ENCODE measurements at places on chromosomes 5 and 9.

DNA sequence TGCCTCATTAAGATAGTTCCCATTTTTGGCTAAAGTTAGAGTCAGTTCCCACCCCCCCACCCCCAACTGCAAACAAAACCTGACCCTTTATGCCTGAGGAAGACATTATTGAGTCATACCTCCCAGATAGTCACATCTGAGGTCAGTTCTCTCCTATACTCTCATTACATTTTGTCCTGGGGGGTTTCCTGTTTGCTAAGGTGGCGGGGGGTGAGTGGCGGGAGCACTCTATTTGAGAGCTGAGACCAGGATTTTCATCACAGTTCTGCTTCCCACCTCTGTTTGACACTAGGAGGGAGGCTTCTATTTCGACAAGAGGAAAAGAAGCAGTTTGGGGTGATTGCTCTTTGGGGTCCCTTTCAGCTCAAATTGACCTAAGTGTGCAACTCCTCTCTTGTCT lies 59.4 kb upstream of the ICE1 start:
- DNase-seq, result no peak

- no peak for DNase-seq
Observed at GRCh38 chr9:80125731-80126264, 554.0 kb downstream of the TLE4 start.

- no peak for DNase-seq
Observed at GRCh38 chr5:28156981-28157380, 1118.6 kb upstream of the CDH9 start.

GRCh38 chr5:35694481-35694880 lies 76.8 kb downstream of the SPEF2 start:
- no peak for DNase-seq

DNA sequence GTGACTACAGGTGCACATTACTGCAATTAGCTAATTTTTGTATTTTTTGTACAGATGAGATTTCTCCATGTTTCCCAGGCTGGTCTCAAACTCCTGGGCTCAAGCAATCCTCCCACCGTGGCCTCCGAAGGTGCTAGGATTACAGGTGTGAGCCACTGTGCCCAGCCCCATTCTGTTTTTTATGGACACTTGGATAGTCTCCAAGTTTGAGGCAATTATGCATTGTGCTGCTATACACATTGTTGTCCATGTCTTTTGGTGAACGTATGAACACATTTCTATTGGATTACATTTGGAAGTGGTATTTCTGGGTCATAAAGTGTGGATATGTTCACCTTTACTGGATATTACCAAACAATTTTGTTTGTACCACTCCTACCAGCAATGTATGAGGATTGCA lies 22.4 kb upstream of the PLPP1 start:
- no peak for DNase-seq

- DNase-seq, result no peak
Observed at GRCh38 chr5:15594977-15595568, 95.1 kb downstream of the FBXL7 start.

DNA sequence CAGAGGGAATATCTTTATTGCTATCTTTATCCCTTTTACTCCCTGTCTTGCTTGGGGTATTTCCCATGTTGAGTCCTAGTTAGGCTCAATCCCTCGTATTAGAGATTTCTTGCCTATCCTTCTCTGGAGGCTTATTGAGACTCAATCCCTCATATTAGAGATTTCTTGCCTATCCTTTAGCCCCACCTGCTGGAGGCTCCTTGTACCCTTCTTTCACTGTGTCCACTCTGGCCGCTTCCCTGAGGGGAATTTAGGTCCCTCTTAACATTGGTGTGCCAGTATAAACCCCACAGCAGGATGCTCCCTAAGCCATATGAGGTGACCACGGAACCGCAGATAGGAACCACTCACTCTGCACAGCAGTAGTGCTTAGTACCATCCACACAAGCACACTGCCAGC lies 110.7 kb upstream of the MAMDC2 start:
- no peak for DNase-seq

GRCh38 chr9:91212596-91213243 lies 149.0 kb downstream of the AUH start:
- DNase-seq, result no peak

DNA sequence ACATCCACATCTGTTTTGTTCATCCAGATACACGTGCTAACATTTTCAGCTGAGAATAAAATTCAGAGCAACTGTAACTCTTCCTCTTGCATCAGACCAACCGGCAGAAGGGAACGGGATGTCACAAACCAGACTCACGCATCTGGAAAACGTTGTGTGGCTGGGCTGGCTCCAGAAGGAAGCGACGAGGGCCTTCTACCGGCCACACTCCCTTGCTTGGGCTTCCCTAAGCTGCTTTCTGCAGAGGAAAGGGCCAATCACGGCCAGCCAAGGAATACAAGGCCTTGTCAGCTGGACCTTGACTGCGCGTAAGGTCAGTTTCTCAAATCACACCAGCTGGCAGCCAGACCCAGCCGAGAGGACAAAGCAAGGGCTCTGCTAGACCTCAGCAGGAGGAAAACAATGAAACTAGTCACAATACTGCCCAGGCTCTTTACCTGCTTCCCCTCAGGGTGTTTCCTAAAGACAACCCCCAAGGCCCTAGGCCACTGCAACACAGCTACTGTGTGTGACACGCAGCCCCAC lies 106.1 kb downstream of the THBS4 start:
- no peak for DNase-seq

DNA sequence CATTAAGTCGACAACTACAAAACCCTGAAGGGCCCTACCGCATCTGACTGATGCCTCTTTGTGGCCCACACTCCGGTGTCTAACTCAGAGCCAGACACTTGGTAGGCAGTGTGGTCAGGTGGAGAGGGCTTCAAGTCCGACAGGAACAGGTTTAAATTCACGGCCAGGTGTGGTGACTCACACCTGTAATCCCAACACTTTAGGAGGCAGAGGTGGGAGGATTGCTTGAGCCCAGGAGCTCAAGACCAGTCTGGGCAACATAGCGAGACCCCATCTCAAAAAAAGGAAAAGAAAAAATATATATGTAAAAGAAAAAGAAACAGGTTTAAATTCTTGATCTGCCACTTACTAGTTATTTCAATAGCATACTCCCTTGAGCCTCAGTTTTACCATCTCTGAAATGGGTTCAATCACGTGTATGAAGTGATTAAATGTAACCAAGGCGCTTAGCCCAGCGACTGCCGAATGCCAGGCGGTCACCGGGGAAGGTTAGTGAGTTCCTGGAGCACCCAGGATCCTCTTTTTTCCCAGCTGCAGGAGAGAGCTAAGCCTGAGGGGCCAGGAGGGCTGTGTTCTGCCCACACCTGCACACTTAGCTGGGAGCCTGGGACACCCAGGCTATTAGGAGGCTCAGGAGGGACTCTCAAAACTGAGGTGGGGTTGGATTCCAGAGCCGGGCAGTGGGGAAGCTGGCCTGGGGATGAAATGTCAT lies 943 bp downstream of the CLTB start:
- DNase-seq, result no peak

Measured in activated naive CD8-positive, alpha-beta T cell treated with anti-CD3 and anti-CD28 coated beads, Interleukin-2, amount 10 ng/mL, durations not matched to agents 7 days and 5 days (primary cell).